ENCODE measurements at places on chromosomes 6 and 20. TPM values are rescaled to one million over a fixed set of nuclear protein-coding genes. Genes with fewer than 3 reads are reported as not detected.

DNA sequence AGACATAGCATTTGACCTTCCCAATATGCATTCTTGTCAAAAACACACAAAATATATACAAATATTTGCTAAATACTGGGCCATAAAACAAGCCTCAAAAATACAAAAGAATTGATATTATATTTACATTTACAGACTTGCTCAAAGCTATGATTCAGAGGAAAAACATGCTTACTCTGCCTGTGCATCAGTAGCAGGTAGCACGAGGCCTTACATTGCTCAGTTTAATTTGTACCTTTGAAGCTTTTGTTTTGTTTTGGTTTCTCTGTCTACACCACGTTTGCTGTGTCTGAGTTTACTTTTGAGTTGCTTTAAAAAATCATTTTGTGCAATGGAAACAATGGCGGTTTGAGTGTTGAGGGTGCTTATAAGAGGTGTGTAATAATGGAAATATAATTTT lies 99.3 kb downstream of the PHF3 start:
- H3K27me3 ChIP-seq, result no peaks in the 10 kb centered on the region
- no peaks in the 10 kb centered on the region for H3K4me1 ChIP-seq
- H3K4me3 ChIP-seq, result no peak overlapping the region
- H3K36me3 ChIP-seq, result no peaks in the 10 kb centered on the region

- no peaks in the 10 kb centered on the region for H3K36me3 ChIP-seq
- H3K27ac ChIP-seq, result no peak overlapping the region
- no peaks in the 10 kb centered on the region for H3K27me3 ChIP-seq
Observed at GRCh38 chr20:57811374-57812020, 101.7 kb upstream of the PMEPA1 start.

- H3K36me3 ChIP-seq, result no peaks in the 10 kb centered on the region
- H3K4me3 ChIP-seq, result no peak overlapping the region
- no peak overlapping the region for H3K27ac ChIP-seq
- peaks cover 42% of the 10 kb centered on the region for H3K27me3 ChIP-seq
Observed at GRCh38 chr20:10669843-10670446, 3.9 kb downstream of the JAG1 start.

DNA sequence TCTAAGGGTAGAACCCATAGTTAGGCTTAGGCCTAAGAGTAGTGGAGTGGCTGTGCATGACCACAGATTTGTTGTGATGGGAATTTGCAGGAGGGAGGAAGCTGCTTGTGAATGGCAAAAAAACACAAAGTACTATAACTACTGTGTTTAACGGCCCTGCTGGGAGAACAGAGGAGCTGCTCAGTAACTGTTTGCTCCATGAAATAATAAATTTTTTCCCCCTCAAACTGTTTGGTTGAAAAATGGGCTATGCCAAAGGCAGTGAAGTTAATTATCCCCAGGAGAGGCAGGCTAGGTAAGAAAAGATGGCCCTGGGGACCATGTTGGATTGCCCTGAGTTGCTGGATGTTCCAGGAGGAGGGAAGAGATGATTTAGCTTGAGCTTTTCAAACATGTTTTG lies 256.5 kb upstream of the PRND start:
- no peak overlapping the region for H3K27ac ChIP-seq
- no peaks in the 10 kb centered on the region for H3K36me3 ChIP-seq
- H3K4me3 ChIP-seq, result no peak overlapping the region
- no peaks in the 10 kb centered on the region for H3K4me1 ChIP-seq

DNA sequence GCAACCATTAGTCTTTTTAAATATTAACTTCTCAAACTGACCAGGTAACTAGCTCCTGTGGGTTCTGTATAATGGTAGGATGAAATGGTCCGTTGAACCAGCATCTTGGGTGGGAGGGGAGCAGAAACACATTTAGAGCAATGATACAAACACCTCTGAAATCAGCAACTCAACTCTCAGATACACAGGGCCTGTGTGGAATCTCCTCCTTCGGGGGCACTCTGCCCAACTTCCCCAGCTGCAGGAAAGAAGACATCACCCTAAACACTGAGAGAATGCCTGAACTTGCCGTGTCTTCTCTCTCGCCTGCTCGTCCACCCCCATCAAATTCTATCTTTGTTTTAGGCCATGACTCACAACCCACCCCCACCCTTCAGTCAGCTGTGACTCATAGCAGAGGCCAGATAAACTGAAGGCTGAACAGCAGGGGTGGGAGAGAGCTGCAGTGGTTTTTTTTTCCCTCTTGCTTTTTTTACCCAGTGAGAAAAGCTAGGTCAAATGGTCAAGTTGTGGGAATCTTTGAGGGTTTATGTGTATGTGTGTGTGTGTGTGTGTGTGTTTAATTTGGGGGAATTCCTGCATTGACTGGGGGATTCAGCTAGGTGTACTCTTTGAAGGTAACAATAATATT lies 593.4 kb upstream of the JAG1 start:
- no peak overlapping the region for H3K4me3 ChIP-seq
- peaks cover 5% of the 10 kb centered on the region for H3K4me1 ChIP-seq
- no peaks in the 10 kb centered on the region for H3K36me3 ChIP-seq
- H3K27ac ChIP-seq, result no peak overlapping the region

DNA sequence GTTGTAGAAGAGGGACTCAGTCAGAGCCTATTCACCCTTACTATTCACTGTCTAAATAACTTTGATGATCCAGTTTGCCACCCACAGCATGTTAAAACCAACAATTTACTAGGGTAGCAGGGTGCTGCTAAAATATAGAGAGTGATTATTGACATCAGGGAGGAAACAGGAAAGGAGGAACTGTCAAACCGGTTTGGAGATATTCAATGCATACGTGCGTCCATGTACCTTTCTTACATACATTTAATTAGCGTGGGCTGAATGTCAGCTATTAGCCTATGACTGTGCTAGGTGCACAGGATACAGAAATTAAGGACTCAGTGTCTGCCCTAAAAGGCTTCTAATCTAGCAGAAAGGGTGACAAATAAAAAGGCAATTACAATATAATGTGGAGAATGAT lies 57.2 kb downstream of the IL20RA start:
- no peak overlapping the region for H3K4me3 ChIP-seq
- no peak for DNase-seq
- H3K4me1 ChIP-seq, result no peaks in the 10 kb centered on the region
- no peaks in the 10 kb centered on the region for H3K36me3 ChIP-seq
- H3K27me3 ChIP-seq, result peaks cover 52% of the 10 kb centered on the region
- H3K27ac ChIP-seq, result no peak overlapping the region

DNA sequence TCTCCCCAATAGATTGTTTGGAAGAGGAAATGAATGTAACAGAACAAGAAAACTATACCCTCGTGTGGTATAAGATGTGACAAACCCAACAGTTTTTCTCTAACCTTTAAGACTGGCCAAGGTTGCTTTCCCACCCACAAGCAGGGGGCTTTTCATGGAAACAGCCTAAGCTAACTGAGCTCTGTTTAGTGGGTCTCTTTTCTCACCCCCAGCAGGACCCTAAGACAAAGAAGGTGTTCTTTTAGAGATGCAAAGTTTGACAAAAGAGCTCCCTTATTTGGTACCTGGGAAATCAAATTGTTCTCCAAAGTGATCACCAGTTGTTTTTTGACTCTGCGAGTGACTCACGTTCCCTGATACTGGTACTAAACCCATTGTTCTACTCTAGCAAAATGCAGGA lies 59.1 kb downstream of the MBOAT1 start:
- H3K27me3 ChIP-seq, result no peaks in the 10 kb centered on the region
- peaks cover 11% of the 10 kb centered on the region for H3K4me1 ChIP-seq
- no peak for DNase-seq
- no peak overlapping the region for H3K4me3 ChIP-seq

DNA sequence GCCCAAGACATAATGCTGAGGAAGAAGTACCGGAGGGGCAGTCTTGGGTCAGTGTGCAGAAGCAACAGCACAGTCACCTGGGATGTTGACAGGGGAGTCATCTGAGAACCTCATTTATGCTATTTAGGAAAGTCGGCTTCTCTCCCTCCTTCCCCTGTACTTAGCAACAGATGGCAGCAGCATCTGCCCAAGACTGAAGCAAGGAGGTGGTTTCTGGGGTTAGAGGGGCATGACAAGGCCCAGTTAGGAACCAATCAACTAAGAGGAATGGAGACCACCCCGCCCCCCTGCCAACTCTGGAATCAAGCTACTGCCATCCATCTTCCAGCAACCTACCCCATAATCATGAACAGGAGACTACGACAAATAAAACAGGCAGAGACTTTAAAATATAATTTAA lies 21.7 kb downstream of the RIPK1 start:
- H3K4me3 ChIP-seq, result no peak overlapping the region
- peaks cover 55% of the 10 kb centered on the region for H3K36me3 ChIP-seq
- H3K27me3 ChIP-seq, result no peaks in the 10 kb centered on the region
- H3K27ac ChIP-seq, result peak overlapping the region; percentile 1
- no peak for DNase-seq
- H3K4me1 ChIP-seq, result peaks cover 12% of the 10 kb centered on the region

GRCh38 chr6:87366072-87366827 lies 21.6 kb downstream of the C6orf163 start:
- no peak overlapping the region for H3K27ac ChIP-seq
- no peaks in the 10 kb centered on the region for H3K27me3 ChIP-seq
- H3K4me3 ChIP-seq, result no peak overlapping the region
- H3K4me1 ChIP-seq, result no peaks in the 10 kb centered on the region
- no peaks in the 10 kb centered on the region for H3K36me3 ChIP-seq

GRCh38 chr6:140041056-140041455 lies 666.6 kb upstream of the CITED2 start:
- no peak overlapping the region for H3K4me3 ChIP-seq
- peaks cover 3% of the 10 kb centered on the region for H3K27me3 ChIP-seq
- H3K36me3 ChIP-seq, result no peaks in the 10 kb centered on the region
- peaks cover 8% of the 10 kb centered on the region for H3K4me1 ChIP-seq

- no peak overlapping the region for H3K27ac ChIP-seq
- peaks cover 18% of the 10 kb centered on the region for H3K36me3 ChIP-seq
- DNase-seq, result no peak
- H3K27me3 ChIP-seq, result no peaks in the 10 kb centered on the region
- no peaks in the 10 kb centered on the region for H3K4me1 ChIP-seq
Observed at GRCh38 chr6:100726666-100727065, 154.5 kb downstream of the ASCC3 start.

- no peaks in the 10 kb centered on the region for H3K27me3 ChIP-seq
- peaks cover 86% of the 10 kb centered on the region for H3K36me3 ChIP-seq
- DNase-seq, result no peak
Observed at GRCh38 chr6:149405823-149406765, 6.0 kb downstream of the SUMO4 start.

GRCh38 chr6:24358219-24358821 lies 461 bp upstream of the DCDC2 start:
- H3K36me3 ChIP-seq, result no peaks in the 10 kb centered on the region
- H3K4me1 ChIP-seq, result peaks cover 13% of the 10 kb centered on the region
- no peak for DNase-seq
- H3K27ac ChIP-seq, result no peak overlapping the region
- peaks cover 41% of the 10 kb centered on the region for H3K27me3 ChIP-seq

DNA sequence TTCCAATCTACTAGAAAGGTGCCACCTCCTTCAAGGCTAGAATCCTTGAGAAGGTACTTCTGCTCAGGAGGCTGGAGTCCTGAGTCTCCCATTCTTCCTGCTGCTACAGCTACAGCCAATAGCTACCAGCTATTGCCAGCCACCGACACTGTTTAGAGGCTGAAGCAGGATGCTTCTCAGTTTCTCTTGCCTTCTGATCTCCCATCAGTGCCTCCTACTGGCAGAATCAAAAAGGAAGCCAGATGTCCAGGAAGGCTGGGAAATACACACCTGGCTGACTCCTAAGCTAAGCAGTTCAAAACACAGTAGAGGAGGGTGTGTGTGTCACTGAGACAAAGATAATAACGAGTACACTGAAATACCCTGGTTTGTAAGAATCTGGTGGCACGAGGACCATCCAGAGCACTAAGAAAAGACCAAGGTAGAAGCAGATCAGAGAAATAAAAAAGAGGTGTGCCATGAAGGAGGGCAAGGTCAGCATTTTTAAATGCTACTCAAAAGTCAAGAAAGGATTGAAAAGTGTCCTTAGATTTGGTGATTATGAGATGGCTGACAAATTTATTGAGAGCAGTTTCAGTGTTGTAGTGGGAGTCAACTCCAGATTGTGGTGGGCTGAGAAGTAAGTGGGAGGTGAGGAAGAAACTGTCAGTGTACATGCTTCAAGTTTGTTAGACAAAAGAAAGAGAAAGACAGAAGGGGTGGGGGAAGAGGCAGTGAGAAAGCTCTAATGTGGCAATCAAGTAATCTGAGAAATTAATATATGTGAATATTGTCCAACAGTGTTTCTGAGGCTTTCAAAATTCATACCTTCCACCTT lies 2.3 kb upstream of the HLA-DMA start:
- no peak overlapping the region for H3K4me3 ChIP-seq
- no peaks in the 10 kb centered on the region for H3K36me3 ChIP-seq
- H3K4me1 ChIP-seq, result peaks cover 35% of the 10 kb centered on the region

DNA sequence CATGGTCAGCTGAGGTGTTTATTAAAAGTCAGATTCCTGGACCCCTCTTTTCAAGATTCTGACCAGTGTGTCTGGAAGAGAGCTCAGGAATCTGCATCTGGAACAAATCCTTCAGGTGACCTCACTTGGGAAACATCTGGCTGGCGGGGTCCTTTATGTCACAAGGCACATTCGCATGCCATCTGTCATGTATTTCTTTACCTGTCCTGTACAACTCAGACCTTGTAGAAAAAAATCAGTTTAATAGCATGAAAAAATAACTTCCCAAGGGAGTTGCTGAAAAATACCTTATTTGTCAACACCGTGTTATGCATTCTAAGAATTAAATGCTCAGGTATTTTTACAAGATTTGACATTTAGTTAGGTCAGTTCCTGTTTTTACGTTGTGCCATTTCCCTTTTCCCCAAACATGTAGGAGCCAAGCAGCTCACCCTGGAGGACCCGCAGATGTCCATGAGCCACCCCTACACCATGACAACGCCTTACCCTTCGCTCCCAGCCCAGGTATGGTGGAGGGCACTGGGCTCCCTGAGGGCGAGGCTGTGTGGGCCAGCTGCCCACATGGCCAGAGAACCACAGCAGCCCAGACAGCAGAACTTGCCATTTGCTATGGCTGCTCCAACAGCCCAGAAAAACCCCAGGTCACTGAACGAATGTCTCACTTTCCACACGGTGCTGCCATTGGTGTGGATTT lies 4.0 kb downstream of the IRF4 start:
- no peak for DNase-seq
- H3K27me3 ChIP-seq, result no peaks in the 10 kb centered on the region
- peaks cover 88% of the 10 kb centered on the region for H3K36me3 ChIP-seq
- H3K4me1 ChIP-seq, result peaks cover 48% of the 10 kb centered on the region
- peak overlapping the region; percentile 92 for H3K27ac ChIP-seq

DNA sequence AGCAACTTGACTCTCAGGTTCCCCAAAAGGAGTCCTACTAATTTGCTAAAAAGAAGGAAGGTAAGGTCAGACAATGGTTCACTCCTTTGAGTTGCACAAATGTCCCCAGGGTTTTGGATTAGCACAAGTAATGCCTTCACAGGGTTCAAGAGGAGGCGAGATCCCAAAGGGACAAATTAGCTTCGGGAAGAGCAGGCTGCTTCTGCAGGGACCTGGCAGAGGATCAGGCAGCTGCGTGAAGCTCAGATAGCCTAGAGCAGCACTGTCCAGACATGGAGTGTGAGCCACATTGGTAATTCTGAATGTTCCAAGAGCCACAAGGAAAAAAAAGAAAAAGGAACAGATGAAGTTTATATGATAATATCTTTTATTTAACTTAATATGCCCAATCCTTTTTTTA lies 115.4 kb downstream of the CFAP61 start:
- H3K27me3 ChIP-seq, result no peaks in the 10 kb centered on the region
- H3K27ac ChIP-seq, result no peak overlapping the region
- no peaks in the 10 kb centered on the region for H3K4me1 ChIP-seq
- H3K4me3 ChIP-seq, result no peak overlapping the region
- no peak for DNase-seq

Gene ESR1
- not detected for total RNA-seq

Gene LAMA5
- total RNA-seq, result 3.1 TPM

Gene SULF2
- total RNA-seq, result 0.48 TPM

Gene KCNG1
- 2.2 TPM for total RNA-seq

Gene ADAM33
- total RNA-seq, result not detected

Gene PAK5
- total RNA-seq, result not detected

Gene OR10C1
- not detected for total RNA-seq

Gene LHFPL5
- not detected for total RNA-seq

Gene EYS
- total RNA-seq, result not detected

Data from activated T-helper 2 cell treated with anti-CD3 and anti-CD28 coated beads, Interferon-gamma antibody, Interleukin-2, Interleukin-4, amounts not matched to agents 10 μg/mL and 5 μg/mL and 100 μg/mL, durations not matched to agents 14 hours and 24 hours and 36 hours (primary cell).